Stimulated activated CD4-positive, alpha-beta T cell treated with anti-CD3 and anti-CD28 coated beads, TNF-alpha, amount 100 ng/mL, for 24 hours (primary cell): ENCODE measurements at places on chromosomes 3 and 15.

DNA sequence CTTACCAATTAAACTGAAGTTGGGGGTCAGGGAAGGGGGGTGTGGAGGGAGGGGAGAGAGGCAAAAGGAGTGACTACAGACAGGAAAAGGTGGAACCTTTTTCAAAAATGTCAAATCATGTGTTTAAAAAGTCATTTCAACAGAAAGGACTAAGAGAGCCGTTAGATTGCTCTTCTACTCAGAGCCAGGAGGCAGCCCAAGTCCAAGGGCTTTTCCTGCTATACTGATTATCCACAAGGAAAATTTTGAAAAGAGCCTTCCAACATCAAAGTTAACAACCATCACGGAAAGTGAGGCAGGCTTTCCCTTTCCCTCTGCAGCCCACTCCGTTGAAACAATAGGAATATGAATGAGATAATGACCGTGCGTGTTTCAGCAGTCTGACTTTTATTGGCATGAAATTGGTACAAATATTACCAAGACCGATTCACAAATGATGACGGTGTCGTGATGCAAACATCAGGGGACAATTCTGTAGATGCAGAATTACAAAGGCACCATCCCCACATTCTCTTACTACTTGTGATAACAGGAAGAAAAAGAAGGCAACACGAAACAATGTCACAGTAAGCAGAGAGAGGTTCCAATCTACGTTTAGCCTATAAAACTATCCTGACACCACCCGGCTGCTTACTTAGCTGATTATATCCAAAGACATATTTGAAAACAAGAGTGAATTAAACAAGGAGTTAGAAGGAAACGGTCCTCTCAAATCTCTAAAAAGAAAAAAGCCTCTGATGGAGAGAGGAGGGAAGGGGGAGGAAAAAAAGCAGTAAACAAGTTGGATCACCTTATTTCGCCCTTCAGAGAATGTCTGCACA lies 453.7 kb downstream of the FOXP1 start:
- DNase-seq, result no peak

DNA sequence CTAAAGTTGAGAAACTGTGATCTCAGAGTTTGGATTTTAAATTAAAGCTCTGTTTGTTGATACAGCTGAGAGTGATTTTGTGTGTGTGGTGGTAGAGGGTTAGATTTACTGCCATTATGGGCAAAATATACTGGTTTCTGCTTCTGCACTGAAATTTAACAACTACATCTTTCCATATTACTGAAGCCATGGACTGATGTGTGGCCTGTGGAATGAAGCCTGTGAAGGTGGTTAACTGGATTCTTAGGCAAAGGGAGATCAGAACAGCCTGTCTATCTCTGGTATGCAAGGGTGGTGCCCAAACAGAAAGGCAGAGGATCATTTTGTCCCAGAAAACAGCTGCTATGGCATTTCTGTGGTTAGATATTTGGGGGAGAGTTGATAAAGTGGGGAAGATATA lies 297.3 kb upstream of the THBS1 start:
- no peak for DNase-seq

GRCh38 chr3:165159760-165160421 lies 36.3 kb downstream of the SLITRK3 start:
- DNase-seq, result no peak

DNA sequence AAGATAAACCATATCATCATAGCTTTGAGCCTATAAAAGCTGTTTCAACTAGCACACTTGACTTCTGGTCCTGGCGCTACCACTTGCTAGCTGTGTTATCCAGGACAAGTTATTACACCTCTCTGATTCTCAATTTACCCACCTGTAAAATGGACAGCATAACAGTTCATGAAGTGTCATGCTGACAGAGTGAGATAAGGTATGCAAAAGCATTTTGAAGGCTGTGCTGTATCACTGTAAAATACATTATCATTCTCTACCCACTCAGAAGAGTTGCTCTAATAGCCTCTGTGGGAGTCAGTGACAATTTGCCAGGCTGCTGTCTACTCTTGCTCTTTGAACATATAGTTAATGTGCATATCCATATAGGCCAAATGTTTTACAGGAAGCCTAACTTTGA lies 93.0 kb downstream of the SSR3 start:
- DNase-seq, result no peak

DNA sequence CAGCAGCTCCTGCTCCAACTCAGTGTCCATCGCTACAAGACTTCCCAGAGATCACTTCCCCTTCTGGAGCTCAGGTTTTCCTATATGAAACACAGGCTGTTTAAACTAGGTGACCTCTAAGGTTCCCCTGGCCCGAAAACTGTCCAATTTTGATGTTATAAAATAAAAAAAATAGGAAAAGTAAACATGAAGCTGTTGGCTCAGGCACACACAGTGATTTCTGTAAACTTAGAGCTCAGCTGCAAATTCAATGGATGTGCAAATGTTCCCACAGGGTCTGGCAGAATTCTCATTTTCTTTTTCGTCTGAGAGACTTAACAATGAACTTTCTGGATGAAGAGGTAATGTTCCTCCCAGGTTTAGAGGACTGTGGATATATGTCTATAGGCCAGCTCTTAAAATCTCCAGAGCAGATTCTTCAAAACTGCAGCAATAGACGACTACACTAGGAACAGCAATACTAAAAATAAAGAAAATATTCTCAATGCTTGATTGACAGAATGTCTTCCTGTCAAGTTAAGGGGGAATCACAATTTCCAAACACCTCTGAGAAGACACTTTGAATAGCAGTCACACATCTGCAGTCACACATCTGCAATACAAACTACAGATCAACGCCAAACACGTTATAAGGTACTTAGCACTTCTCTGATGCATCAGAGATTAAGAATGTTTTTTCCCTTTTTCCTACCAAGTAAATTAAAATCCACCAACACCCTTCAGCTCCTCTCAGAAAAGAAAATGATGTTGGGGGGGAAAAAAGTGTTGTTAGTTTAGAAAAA lies 2.8 kb downstream of the NUP210 start:
- DNase-seq, result no peak

DNA sequence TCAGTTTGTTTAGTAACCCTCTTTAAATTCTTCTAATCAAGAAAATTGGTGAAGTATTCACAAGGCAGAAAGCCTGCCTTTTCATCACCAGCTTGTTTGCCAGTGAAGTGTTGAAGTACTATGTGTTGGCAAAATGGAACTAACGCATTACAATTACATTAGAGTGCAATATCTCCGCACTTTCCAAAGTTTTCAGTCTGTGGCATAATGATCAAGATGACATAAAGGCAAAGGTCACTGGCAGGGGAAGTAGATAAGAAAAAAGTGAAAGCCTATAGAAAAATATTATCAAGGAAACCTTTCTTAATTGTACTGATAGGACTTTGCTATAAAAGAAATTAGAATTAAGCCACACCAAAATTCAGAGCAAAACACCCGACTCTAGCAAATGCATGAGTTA lies 25.0 kb upstream of the TM4SF1 start:
- DNase-seq, result no peak

DNA sequence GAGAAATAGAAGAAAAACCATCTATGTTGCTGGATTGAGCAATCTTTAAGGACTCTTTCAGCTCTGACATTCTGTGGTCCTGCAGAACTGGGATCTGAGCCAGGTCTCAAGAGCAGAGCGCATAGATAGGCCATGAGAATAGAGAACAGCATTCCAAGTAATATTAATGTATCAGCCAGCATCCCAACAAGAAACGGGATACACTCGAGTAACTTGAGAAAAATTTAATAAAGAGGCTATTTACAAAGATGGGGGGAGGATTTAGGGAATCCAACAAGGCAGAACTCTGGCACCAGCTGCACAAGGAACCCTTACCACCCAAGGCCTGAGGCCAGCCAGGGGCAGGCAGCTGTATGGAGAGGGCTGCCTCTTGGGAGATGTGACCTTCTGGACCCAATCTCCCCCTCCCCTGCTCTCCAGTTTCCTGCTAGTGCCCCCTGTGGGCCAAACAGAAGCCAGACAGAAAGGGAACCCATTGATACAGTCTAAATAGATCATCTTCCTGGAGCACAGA lies 8.2 kb downstream of the TMOD2 start:
- DNase-seq, result no peak

GRCh38 chr3:70387889-70388288 lies 75.5 kb upstream of the MDFIC2 start:
- no peak for DNase-seq

DNA sequence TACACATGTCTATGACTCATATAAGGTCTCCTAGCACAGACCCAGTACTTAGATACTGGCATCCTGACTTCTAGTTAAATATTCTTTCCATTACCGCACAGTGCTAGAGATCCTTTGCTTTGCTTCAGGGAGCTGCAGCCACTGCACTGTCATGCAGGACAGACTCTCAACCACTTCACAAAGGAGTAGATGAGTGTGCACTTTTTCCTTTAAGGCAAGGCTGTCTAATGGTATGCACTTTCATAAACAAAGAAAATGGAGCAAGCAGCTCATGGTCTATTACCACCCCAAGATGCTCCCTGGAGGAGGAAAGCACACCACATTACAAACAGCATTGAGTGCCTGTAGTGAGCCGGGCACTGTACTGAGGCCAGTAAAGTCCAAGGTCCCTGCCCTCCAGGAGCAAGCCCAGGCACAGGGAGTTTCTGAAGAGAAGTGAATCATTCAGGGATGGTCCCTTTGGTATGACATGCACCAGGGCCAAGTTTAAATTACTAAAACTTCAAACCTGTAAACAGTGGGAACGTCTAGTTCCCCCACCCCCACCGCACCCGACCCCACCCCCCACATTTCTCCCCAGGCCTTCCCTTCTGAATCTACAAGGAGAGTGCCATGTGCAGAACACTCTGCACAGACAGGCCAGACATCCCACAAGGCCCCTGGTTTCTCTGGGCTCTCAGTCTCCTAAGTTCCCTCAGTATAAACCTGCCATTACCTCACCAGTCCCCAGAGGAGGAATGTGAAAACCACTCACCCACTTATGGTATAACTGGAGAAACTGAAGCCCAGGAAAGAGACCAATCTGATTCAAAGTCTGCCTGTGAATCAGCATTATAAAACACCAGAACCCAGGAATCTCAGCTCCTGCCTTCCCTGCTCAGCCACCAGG lies 107.8 kb upstream of the BCL6 start:
- DNase-seq, result no peak

- no peak for DNase-seq
Measured at GRCh38 chr3:125280668-125281361, 68.3 kb upstream of the SLC12A8 start.

DNA sequence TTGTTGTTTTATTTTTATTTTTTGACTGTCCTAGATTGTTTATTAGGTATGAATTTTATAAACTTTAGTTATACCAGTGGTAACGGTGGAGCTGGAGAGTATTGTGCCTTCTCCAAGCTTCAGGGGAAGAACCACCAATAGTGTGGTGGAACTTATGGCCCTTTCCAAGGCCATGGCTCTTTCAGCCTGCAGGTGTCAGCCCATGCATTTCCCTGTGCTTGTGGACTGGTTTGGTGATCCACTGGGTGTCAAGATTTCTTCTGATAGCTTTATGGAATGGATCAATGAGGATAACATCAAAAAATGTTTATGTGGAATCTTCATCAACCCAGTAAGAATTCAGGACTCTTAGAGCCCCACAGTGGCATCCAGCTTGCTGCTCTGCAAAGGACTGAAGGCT lies 19.2 kb upstream of the SCAMP5 start:
- DNase-seq, result no peak

- DNase-seq, result no peak
Measured at GRCh38 chr3:128054367-128054766, 2.1 kb downstream of the SEC61A1 start.

DNA sequence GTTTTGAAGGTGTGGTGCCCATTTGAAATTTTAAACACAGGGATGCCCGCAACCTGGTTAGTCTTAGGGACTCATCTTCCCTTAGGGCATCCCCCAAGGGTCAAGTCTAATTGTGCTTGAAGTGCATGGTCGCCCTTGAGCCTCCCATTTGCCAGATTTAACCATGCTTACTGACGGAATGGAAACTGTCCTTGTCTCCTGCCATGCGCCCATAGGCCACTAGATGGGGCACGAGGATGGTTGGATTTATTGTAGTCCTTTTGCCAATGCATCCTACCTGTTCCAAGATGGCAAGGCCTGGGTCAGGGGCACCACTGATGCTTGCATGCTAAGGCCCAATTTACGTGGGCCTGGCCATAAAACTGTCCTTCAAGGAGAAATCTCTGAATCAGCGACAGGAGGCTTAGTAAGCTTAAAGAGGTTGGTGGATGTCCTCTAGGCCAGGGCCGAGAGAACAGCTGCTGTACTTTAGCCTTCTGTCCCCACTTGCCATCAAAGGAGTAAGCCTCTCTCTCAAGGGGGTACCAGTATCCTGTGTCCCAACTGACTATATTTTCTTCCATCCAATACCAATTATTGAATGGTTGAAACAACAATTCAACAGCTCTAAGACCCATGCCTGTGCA lies 355.4 kb downstream of the OTOL1 start:
- DNase-seq, result no peak

DNA sequence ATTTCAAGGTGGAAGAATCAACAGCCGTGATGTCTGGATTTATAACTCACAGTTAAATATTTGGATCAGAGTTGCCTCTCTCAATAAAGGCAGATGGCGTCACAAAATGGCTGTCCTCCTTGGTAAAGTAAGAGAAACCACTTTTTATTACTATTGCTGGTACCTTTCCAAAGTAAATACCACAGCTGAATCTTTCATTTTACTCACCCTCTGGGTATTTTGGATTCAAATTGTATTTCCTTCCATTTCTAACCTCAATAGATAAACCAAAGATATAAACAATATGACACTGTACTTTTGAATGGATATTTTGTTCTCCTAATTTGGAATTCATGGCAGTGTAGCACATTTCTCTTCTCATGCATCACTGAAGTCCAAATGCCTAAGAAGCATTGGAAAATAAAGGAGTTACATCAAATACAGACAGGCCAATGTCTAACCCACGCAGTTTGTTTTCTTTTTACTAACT lies 29.5 kb downstream of the KLHL24 start:
- no peak for DNase-seq

DNA sequence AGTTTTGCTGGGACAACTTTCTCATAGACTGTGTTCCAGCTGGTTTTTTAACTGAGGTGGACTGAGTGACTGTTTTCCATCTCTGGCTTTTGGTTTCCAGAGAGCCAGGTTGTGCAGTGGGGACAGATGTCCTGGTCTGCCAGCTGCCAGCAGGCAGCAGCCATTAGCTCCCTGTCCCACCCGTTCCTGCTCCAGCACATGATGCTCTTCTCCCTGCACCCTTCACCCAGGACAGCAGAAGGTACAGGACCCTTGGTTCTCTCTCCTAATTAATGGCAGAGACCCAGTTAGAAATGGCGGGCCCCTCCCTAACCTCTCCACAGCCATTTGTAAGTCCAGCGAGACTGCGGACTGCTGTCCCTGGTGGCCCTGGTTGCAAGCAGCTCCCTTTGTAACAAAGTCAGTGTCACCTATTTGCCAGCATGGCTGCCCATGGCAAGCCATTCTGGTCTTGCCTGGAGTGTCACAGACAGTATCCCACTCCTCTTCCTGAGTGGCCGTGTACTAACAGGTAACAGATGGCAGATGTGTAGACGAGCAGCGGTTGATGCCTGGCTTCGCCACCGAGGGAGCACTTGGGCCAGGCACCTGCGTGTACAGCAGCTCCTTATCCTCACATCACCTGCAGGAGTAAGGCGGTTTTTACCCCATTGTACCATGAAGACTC lies 148.3 kb downstream of the DNAJB8 start:
- DNase-seq, result no peak
